CD4-positive, alpha-beta T cell treated with Interleukin-6 for 4 hours (primary cell): ENCODE measurements at places on chromosomes 11 and 22.

DNA sequence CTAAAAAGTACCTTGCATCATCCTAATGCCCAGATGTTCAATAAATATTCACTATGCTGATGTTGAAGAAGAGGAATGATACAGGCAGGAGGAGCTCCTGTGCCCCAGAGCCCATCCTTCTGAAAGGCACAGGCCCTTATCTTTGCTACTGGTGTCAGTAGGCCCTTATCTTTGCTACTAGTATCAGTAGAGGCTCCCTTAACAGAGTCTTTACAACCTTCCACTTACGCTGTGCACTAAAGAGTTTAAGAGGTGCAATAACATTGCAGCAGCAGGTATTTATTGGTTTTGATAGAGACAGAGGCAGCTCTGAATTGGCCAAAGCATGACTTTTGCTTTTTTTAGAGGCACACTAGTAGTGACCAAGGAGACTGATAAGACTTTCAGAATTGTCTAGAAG lies 174.4 kb downstream of the TENM4 start:
- DNase-seq: no peak

- no peak for DNase-seq
Measured at GRCh38 chr22:47269516-47270088, 507.2 kb downstream of the TBC1D22A start.

DNA sequence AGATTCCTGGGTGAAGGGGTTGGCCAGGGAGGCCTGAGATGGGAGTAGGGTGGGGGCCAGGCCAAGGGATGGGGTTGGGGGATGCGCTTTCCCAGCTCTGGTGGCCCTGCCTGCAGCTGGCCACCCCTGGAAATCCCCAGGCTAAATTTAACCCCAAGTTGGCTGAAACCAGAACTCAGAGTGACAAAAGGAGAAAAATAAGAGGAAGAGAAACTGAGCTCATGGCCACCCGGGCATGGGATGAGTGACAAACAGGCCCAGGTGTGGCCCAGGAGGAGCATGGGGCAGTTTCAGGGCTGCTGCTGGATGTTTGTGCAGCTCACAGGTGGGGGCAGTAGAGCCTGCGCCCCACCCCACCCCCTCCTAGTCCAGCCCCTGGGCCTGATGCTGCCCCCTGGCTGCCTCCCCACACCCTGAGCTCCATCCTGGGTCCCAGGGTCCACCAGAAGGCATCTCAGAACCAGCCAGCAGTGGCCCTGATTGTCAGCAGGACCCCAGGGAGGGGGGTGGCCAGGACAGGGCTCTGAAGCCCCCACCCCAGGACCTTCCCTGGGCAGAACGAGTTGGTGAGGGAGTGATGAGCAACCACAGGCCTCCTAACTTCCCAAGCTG lies 48.0 kb downstream of the IGLL5 start:
- DNase-seq: no peak

DNA sequence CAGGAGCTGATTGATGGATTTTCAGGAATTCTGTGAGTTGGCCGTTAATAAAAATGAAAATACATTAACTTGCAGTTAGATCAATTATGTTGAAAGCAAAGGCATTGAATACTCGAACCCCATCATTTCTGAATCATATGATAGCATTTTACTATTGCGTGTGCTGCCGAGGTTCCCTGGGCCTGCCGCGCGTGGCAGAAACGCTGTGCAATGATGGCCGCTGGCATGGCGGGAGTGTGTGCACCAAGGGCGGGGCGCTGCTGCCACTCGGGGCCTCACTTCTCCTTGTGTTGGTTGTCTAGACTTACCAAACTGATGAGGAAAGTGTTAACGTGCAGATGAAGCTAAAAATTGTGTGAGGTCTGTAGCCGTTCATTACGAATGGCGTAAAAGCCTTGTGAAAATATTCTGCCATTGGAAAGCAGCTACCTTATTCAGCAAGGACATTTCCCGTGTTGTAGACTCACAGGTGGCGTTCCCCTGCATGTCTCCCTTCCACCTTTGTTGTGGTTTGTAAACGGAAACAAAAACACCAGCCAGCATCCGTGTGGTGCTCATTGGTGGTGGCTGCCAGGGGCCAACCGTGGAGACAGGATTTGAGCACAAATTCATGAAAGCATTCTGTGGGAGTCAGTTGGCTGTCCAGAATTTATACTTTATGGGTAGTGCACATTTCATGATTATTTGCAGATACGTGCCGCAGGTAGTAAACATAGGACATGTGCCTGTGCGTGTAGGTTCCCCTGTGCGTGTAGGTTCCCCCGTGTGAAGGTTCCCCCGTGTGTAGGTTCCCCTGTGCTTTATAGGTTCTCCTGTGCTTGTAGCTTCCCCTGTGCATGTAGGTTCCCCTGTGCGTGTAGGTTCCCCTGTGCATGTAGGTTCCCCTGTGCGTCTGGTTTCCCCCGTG lies 5.9 kb upstream of the GRAMD4 start:
- peak; percentile 81 for DNase-seq

DNA sequence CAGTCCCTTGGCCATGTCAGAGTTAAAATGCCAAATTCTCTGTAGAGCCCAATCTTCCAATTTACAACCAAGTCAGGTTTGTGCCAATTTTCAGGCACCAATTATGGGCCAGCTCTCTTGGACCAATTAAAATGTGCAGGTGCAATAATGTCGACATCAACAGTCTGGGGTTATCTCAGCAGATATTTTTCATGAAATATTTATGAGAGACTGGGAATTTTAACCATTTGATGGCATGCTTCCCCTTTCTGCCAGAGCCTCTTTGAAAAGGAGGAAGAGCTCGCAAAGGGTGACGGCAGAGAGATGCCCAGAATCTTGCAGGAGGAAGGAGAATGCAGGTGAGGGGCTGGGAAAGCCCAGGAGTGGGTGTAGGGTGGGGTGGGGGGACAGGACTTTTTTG lies 100.8 kb upstream of the SYT13 start:
- DNase-seq: no peak

DNA sequence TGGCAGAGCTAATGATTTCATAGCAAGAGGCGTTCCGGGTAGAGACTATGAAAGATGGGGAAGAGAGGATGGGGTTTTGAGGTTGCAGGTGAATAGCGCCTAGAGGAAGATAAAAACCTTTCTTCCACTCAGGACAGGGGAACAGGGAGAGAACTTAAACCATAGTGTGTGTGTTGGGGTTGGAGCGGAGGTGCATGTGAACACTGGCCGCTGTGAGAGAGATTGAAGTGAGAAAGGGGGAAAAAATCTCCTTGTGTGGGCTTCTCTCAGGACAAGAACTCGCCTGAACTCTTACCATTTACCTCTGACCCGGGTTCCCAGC lies 3.4 kb downstream of the BSX start:
- no peak for DNase-seq

GRCh38 chr11:74057249-74058151 lies 48.6 kb upstream of the UCP3 start:
- DNase-seq: no peak

DNA sequence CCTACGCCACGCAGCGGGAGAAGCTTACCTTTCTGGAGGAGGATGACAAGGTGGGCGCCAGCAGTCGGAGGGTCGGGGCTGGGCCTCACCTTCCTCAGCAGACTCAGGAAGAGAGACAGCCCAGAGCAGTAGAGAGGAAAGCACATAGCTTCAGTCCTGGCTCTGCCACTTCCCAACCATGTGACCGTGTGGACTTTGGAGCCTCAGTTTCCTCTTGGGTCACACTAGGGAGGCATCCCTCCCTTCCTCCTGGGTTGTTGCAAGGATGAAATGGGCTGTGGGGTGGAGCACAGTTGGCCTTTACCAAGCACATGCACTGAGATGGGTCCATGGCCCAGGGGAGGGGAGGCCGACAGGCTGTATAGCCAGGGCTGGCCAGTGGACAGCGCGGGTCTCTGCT lies 12.9 kb downstream of the DPP3 start:
- no peak for DNase-seq

- DNase-seq: no peak
Measured at GRCh38 chr22:29108137-29108536, 35.3 kb downstream of the KREMEN1 start.

DNA sequence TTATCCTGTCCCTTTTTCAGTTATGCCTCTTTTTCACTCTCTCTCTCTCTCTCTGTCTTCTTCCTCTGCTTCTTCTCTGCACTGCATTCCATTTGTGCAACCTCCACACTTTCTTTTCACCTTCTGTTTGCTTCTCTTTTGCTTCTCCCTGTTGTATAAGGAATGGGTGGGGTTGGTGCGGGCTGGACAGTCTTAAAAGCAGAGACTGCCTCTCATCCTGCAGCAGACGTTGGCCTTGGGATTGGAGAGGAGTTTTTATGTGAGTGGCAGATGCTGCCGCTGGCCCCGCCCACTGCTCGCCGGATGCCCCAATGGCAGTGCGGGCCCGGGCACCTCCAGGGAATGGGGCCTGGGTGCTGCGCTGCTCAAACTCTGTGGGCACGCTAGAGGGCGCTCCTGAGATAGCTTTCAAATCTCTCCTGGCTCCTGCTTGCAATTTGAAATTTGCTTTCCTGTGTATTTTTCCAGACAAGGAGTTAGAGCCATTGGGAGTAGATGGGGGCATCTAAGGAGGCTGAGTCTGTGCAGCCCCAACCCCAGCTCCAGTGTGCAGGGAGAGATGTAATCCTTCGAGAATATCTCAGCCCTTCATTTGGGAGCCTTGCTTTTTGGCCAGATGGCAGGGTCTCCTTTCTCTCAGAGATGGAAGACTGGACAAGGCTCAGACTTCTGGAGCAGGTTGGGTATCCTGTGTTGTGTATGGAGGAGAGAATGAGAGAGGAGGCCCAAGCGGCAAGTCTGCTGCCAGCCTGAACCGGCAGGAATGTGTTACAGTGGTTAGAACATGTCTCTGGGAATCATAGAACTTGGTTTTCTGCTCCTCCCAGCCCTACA lies 81.2 kb downstream of the GRAMD1B start:
- peak; percentile 74 for DNase-seq

DNA sequence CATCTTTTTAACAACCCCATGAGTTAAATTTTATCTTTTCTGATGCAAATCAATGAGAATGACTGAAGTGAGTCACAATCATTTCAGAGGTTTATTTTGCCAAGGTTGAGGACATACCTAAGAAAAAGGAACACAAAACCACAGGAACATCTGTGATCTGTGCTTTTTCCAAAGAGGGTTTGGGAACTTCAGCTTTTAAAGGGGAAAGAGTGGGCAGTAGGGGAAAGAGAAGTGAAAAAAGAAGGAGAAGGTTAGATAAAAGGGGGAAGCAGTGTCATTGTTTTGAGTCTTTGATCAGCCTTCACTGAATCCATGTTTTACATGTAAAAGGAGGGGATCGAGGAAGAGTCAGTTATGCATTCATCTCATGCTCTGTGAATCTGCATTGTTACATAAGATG lies 45.3 kb upstream of the SPON1 start:
- no peak for DNase-seq

DNA sequence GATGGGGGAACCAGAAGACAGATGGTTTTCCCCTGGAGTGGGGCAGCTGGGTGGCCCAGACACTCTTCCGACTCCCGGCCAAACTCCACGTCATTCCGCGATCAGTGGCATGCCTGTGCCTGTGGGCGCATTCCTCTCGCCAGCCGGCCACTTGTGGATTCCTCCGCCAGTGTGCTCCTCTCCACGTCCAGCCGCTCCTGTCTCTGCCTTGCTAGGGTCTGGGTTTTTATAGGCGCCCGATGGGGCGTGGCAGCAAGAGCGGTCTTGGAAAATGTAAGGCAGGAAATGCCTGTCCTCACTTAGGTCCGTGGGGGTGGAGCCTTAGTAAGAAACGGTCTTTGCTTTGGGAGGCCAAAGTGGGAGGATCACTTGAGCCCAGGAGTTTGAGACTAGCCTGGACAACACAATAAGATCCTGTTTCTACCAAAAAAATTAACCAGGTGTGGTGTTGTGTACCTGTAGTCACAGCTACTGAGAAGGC lies 81.6 kb upstream of the SEPTIN5 start:
- DNase-seq: no peak

- DNase-seq: no peak
Measured at GRCh38 chr22:36056980-36057379, 28.4 kb upstream of the RBFOX2 start.

DNA sequence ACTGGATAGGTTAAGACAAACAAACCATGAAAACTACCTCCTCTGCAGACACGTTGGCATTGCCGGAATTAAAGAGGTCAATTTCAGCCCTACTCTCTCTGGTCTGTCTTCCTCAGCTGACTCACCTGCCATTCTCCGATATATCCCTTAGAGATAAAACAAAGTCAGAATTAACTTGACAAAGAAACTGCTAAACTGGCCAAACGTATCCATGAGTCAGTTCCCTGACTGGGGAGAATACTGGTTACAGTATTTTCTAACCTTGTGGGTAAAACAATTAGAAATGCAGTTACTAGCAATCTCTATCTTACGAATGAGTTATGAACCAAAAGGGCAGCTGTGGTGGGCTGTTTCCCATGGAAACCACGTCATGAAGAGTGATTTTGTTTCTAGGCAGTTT lies 96.2 kb downstream of the RDX start:
- no peak for DNase-seq
